ENCODE measurements at places on chromosomes 6 and 20.

DNA sequence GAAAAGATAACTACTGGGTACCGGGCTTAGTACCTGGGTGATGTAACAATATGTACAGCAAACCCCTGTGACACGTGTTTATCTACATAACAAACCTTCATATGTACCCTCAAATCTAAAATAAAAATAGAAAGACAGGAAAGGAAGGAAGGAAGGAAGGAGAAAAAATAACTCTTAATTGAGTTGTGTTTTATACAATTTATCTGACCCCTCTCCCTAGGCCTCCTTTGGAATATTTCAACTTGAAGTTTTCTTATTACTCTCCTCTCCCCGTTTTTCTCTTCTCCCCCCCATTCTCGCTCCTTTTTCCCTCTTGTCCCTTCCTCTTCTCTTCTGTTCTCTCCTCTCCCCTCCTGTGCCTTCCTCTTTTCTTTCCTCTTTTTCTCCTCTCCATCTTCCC lies 156.1 kb downstream of the F13A1 start:
- no peak for DNase-seq

DNA sequence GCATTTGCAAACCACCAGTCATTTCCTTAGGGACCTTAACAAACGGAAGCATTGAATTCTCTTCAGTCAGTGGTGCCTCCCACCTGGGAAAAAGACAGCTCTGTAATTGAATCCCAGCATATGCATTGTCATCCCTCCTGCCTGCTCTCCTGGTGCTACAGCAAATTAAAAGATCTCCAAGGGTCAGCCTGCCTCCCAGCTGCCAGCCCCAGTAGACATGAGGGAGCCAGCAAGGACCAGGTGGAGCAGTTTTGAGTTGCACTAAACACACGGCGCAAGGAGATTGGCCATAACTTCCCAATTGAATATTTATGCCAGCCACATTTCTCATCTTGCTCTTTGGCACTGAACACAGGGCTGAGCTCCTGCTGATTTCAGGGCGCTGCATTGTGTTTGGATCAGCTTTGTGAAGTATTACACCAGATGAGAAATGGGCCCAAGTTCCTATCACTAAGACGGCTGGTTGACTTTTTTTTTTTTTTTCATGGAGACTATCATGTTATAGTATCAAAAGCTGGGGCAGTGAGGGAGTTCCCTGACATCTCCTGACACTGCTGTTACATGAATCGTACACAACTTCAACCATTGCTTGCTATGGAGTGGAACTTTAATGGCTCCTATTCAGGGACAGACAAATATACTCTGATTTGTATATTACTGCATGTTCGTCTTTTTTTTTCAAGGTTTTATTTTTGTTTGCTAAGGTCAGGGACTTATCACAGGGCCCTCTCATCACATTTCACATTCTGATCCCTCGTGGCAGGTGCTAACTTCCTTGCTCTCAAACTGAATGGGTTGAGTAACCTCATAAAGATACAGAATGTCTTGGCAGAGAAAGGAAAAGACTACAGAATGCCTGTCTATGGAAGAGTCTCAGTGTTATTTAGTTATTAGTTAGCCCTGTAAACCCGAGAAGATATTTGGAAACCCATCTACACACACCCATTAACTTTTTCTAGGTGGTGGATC lies 191.1 kb downstream of the EYA4 start:
- DNase-seq = no peak

DNA sequence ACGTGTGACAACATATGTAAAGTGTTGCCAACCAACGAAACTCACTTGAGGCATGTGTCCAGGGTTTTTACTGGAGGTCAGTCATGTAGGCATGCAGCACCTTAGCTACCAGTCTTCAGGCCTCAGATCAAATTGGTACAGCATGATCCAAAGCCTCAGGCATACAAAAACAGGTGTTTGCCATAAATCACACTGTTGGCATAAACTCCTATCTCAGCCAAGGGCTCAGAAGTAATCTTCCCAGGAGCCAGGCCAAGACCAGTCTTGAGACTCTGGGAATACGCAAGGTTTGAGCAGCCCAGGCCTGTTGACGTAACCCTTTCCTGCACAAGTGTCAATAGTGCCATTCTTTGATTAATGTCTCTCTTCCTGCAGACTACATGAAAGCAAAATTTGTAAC lies 163.5 kb downstream of the PRL start:
- DNase-seq = no peak

- DNase-seq = no peak
Measured at GRCh38 chr6:25971187-25971821, 8.7 kb downstream of the TRIM38 start.

DNA sequence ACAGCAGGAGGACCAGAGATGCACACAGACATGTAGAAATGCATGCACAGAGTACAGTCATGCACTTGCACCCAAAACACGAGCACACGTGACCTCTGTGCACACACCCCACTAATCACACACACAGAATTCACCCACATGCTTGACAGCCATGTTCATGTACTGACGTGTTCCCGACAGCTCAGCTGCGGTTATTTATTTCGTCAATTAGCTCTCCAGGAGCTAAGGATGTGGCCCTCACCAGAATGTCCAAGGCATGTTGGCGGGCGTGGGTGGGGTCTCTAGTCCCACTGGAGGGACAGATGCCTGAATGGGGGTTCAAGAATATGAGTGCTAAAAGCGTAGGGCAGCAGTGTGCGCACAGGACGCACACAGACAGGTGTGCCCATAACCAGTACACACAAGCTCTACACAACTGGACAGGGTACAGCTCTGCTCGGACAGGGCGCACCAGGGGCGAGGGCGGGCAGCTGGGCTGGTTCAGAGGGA lies 571 bp upstream of the PRPF6 start:
- no peak for DNase-seq

GRCh38 chr6:111987295-111987694 lies 66.6 kb upstream of the CCN6 start:
- DNase-seq = no peak

DNA sequence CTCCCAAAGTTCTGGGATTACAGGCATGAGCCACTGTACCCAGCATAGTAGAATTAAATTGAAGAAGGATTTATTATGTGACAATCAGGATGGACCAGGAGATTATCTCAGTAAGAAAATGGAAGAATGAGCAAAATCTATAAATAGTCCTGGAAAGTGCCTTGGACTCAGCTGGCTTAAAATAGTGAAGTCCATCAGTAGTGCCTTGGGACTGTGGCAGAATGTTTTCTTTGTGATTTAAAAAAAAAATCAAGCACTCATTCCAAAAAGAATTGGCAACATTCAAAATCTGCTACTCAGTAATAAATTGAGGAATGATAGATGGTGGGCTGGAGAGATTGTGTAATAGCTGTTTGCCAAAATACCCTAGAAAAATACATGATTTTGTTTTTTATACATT lies 37.0 kb upstream of the MAS1 start:
- no peak for DNase-seq

GRCh38 chr20:1888796-1889463 lies 6.3 kb upstream of the SIRPA start:
- no peak for DNase-seq

DNA sequence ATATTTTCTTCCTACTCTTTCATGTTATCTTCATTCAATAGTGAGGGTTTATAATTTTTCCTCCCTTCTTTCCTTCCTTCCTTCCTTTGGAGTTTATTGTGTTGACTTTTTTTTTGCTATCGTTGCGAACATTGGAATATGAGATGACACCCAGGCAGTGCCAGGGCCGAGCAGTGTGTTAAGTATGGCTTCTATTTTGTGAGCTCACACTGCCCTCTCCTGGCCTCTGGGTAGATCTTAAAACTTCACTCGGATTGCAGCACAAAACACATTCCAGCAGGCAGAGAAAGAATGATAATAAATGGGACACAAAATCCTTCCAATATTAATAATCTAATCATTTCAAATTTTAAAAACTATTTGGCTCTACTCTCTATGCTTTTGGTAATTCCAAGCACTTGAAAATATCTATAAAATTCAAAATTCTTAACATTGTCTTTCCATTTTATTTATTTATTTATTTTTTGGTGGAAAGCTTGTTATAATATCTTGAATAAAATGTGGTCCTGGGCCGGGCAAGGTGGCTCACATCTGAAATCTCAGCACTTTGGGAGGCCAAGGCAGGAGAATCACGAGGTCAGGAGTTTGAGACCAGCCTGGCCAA lies 147.4 kb upstream of the OLIG3 start:
- peak; percentile 21 for DNase-seq

GRCh38 chr6:118902726-118903125 lies 8.8 kb downstream of the ASF1A start:
- DNase-seq = no peak

DNA sequence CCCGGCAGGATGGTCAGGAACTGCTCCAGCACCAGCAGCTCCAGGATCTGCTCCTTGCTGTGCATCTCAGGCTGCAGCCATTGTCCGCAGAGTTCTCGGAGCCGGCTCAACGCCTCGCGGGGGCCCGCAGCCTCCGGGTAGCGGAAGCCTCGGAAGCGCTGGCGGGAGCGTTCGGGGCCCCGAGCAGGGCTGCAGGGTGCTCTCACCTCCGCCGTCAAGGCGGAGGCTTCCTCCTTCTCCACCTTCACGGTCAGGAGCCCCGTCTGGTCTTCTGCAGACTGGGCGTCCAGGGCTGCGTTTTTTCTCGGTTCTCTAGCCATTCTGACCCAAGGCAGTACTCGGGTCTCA lies 434 bp downstream of the ZKSCAN4 start:
- no peak for DNase-seq

GRCh38 chr20:23019403-23019802 lies 15.7 kb upstream of the SSTR4 start:
- DNase-seq = no peak

GRCh38 chr6:78517399-78517798 lies 350.0 kb upstream of the IRAK1BP1 start:
- DNase-seq = no peak

GRCh38 chr6:166851911-166852310 lies 104.4 kb downstream of the RNASET2 start:
- no peak for DNase-seq

DNA sequence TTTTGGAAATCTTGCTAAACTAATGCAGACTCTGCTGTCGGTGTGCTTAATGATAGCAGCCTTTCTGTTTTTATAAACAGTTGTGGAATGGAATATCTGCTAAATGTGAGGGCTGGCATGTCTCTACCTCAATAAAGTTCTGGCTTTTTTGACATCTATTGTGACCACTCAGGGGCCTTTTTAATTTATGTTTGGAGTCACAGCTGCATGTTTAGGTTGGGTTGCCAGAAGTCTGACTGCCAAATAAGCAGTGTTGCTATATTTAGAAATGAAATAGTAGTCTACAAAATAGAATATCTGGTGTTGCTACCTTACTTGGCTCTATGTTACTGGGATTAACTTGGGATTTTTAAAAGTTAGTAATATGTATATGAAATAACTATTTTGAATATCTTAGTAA lies 125.1 kb upstream of the LOC128125822 start:
- DNase-seq = no peak

DNA sequence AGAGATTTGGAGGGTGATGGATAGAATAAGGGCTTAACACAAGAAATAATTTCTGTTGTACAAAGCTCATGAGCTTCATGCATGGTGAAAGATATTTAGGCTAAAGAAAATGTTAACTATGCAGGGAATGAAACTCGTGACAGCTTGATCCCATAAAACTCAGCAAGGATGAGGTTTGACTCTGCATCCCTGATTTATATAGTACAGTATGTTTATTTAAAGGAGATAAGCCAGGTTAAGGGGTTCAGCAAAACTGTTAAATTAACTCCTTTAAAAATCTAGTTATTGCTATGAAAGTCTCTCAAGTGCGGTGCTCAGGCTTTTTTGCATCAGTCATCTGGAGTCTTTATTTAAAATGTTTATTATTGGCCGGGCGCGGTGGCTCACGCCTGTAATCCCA lies 326.4 kb downstream of the LAMA2 start:
- no peak for DNase-seq

DNA sequence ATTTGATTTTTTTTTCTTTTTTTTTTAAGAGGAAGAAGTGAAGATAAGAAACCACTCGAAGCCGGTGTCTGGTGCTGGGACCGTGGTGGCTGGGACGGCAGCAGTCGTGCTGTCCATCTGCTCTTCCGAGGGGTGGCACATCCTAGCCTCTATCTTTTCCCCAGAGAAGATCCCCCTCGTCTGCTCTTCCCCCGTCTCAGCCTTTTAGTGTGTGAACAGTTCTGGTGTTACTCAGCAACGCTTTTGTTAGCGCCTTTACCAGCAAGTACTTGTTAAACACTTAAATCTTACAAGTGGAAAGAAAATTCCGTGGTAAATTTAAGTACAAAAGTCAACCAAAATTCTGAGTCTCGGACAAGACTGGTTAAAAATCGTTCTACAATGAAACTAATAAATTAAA lies 90.1 kb downstream of the RSPH3 start:
- DNase-seq = no peak

- no peak for DNase-seq
Measured at GRCh38 chr20:51059862-51060261, 37.0 kb upstream of the KCNG1 start.

- no peak for DNase-seq
Measured at GRCh38 chr6:77038807-77039206, 424.5 kb downstream of the HTR1B start.
